B cell (primary cell): ENCODE measurements at places on chromosomes 16 and 17.

- no peak overlapping the region for H3K27ac ChIP-seq
- DNase-seq: no peak
- no peaks in the 10 kb centered on the region for H3K27me3 ChIP-seq
- H3K36me3 ChIP-seq: no peaks in the 10 kb centered on the region
Observed at GRCh38 chr17:31931756-31932155, 5.1 kb upstream of the SUZ12 start.

DNA sequence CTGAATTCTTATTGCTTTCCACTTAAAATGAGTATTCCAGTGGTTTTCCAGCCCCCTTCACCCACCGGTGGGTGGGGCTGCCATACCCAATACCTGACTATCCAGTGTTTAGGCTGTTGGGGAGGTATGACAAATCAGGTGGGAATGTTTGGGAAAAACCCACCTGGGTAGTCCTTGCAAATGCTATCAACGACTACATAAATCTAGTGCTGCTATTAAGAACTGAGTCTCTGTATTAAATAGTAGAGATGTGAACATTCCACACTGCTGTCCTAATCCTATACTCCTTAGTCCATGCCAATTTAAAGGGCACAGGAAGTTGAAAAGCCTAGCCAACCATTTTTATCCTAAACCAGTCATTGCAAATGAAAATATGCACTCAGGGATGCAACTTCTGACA is 126.6 kb downstream of the AXIN2 start:
- H3K27ac ChIP-seq: no peak overlapping the region
- no peak for DNase-seq
- H3K27me3 ChIP-seq: no peaks in the 10 kb centered on the region
- no peak overlapping the region for H3K4me3 ChIP-seq
- H3K36me3 ChIP-seq: no peaks in the 10 kb centered on the region

GRCh38 chr17:73283841-73284282 is 22.2 kb upstream of the CPSF4L start:
- H3K4me1 ChIP-seq: no peaks in the 10 kb centered on the region
- H3K36me3 ChIP-seq: no peaks in the 10 kb centered on the region
- H3K27me3 ChIP-seq: peaks cover 5% of the 10 kb centered on the region
- no peak overlapping the region for H3K27ac ChIP-seq
- no peak for DNase-seq

- DNase-seq: no peak
- no peak overlapping the region for H3K27ac ChIP-seq
- peaks cover 11% of the 10 kb centered on the region for H3K4me1 ChIP-seq
- H3K4me3 ChIP-seq: no peak overlapping the region
- no peaks in the 10 kb centered on the region for H3K27me3 ChIP-seq
Observed at GRCh38 chr17:27247071-27247957, 46.6 kb upstream of the WSB1 start.

DNA sequence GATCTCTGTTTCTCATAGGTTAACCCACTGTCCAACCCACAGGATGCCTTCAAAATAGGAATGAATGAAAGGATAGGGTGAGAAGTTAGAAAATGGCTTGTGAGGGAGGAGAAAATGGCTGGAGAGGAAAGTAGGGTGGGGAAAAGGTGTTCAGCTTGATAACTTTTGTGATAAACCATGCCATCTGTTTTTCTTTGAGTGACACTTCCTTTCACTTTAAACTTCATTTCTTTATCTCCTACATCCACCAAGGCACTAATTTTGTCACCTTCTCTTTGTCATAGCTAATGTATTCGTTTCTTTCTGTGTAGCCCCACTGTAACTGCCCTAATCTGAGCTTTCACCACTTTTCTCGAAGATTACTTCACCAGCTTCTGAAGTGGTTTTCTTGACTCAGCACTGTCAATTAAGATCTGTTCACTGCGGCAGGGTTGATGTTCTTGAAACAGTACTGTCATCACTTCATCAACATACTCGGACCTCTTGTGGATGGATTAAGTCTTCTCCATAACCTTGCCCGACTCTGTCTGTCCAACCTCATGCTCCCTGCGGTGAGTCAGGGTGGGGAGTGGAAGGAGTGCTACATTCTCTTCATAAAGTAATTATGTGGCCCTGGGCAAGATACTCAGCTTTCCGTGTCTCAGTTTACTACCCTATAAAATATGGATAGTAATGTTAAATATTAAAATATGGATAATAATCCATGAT is 5.5 kb upstream of the KRT10 start:
- no peak overlapping the region for H3K4me3 ChIP-seq
- H3K4me1 ChIP-seq: no peaks in the 10 kb centered on the region
- DNase-seq: no peak
- no peaks in the 10 kb centered on the region for H3K27me3 ChIP-seq

DNA sequence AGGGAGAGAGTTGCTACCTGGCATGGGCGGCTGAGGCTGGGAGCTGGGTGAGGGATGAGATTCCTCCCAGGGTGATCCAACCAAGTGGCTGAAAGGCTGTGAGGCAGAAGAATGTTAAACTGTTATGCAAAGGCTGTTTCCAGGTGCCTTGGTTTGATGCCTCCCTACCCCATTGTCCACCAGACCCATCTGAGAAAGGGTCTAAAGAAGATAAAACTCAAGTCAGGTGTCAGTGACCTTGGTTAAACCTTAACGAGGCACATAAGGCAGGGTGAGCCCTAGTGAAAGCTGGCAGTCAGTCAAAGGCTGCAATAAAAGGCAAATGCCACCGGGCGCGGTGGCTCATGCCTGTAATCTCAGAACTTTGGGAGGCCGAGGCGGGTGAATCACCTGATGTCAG is 23.8 kb downstream of the LDHD start:
- no peaks in the 10 kb centered on the region for H3K36me3 ChIP-seq
- H3K4me1 ChIP-seq: no peaks in the 10 kb centered on the region
- no peak overlapping the region for H3K4me3 ChIP-seq
- no peak for DNase-seq
